A673 (cell line): ENCODE measurements at places on chromosomes 3 and 15. TPM values are rescaled to one million over a fixed set of nuclear protein-coding genes. Genes with fewer than 3 reads are reported as not detected.

- no peaks in the 10 kb centered on the region for H3K27me3 ChIP-seq
- H3K27ac ChIP-seq, result no peak overlapping the region
- DNase-seq, result no peak
- H3K36me3 ChIP-seq, result no peaks in the 10 kb centered on the region
These were observed 47.5 kb downstream of the CHL1 start for GRCh38 chr3:244041-244440.

- H3K36me3 ChIP-seq, result no peaks in the 10 kb centered on the region
- H3K4me3 ChIP-seq, result no peak overlapping the region
- no peaks in the 10 kb centered on the region for H3K4me1 ChIP-seq
- no peak overlapping the region for H3K27ac ChIP-seq
- no peak for DNase-seq
- H3K27me3 ChIP-seq, result peaks cover 4% of the 10 kb centered on the region
These were observed 128.3 kb upstream of the BFSP2 start for GRCh38 chr3:133271539-133271938.

GRCh38 chr3:16595778-16596177 is 9.4 kb downstream of the DAZL start:
- no peaks in the 10 kb centered on the region for H3K36me3 ChIP-seq
- H3K27ac ChIP-seq, result no peak overlapping the region
- DNase-seq, result no peak
- no peak overlapping the region for H3K4me3 ChIP-seq
- peaks cover 53% of the 10 kb centered on the region for H3K27me3 ChIP-seq
- no peaks in the 10 kb centered on the region for H3K4me1 ChIP-seq

DNA sequence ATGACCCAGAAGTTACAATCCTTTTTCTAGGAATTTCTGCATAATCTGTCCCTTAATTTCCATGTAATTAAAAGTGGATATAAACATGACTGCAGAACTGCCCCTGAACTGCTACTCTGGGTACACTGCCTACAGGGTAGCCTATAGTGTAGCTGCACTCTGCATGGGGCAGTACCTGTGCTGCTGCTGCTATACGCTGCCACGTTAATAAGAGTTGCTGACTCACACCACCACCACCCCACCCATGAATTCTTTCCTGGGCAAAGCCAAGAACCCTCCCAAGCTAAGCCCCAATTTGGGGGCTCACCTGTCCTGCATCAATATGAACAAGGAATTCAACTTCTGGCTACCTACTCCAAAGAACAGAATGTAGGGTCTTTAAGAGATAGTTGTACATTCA is 13.9 kb downstream of the HDGFL3 start:
- H3K36me3 ChIP-seq, result no peaks in the 10 kb centered on the region
- DNase-seq, result no peak
- no peak overlapping the region for H3K27ac ChIP-seq
- no peaks in the 10 kb centered on the region for H3K27me3 ChIP-seq
- H3K4me3 ChIP-seq, result no peak overlapping the region
- H3K4me1 ChIP-seq, result no peaks in the 10 kb centered on the region

The LRRIQ4 gene
- total RNA-seq, result 0.15 and 0.17 TPM in 2 replicates

The NPRL2 gene
- total RNA-seq, result 15.2 and 16.0 TPM in 2 replicates

The CCDC71 gene
- total RNA-seq, result 10.4 and 10.6 TPM in 2 replicates

The HCLS1 gene
- 92.4 and 96.9 TPM in 2 replicates for total RNA-seq
